ENCODE measurements at places on chromosomes 13 and 19. TPM values are rescaled to one million over a fixed set of nuclear protein-coding genes. Genes with fewer than 3 reads are reported as not detected.

- DNase-seq = no peak
Observed at GRCh38 chr19:52603558-52604207, 33.6 kb downstream of the ZNF701 start.

Gene PABPC3
- 0.35 TPM for total RNA-seq

DNA sequence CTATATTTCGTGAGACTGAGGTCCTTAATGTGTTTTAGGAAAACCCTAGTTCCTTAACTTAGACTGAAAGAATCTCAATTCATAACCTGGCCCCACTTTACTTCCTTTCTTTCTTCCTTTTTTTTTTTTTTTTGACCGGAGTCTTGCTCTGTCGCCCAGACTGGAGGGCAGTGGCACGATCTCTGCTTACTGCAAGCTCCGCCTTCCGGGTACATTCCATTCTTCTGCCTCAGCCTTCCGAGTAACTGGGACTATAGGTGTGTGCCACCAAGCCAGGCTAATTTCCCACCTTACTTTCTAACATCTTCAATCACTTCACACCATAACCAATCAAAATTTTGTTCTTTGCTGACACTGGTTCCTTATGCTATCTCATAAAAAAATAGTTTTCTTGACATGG, 2097.0 kb downstream of the PCDH9 start:
- no peak for DNase-seq

Gene KLK6
- not detected for total RNA-seq

GRCh38 chr19:41565379-41565720, 10.6 kb upstream of the CEACAM21 start:
- no peak for DNase-seq

Measured in activated B cell treated with CpG ODN at 0.5 μM for 24 hours (primary cell).